ENCODE measurements at places on chromosomes 6 and 20. TPM values are rescaled to one million over a fixed set of nuclear protein-coding genes. Genes with fewer than 3 reads are reported as not detected.

VARS2 gene
- 10.3 TPM for polyA plus RNA-seq

C4B gene
- polyA plus RNA-seq = 142 TPM

- no peak for DNase-seq
Measured at GRCh38 chr6:43428112-43428570, 800 bp downstream of the ABCC10 start.

DNA sequence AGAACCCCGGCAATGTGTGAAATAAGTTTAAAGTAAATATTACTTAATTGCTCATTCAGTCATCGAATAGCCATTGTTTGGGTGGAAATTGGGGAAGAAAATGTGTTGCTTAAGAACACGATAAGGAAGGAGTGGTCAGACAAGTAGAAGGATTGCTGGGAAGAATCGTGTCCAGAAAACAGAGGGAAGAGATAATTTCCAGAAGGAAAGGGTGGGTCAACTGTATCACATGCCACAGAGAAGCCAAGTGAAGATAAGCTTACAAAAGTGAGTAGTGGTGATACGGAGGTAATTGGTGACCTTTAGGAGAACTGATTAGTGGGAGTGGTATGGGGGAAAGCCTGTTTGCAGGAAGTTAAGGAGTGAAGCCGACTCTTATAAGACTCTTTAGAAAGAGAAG lies 306.2 kb downstream of the SOX4 start:
- no peak for DNase-seq

DNA sequence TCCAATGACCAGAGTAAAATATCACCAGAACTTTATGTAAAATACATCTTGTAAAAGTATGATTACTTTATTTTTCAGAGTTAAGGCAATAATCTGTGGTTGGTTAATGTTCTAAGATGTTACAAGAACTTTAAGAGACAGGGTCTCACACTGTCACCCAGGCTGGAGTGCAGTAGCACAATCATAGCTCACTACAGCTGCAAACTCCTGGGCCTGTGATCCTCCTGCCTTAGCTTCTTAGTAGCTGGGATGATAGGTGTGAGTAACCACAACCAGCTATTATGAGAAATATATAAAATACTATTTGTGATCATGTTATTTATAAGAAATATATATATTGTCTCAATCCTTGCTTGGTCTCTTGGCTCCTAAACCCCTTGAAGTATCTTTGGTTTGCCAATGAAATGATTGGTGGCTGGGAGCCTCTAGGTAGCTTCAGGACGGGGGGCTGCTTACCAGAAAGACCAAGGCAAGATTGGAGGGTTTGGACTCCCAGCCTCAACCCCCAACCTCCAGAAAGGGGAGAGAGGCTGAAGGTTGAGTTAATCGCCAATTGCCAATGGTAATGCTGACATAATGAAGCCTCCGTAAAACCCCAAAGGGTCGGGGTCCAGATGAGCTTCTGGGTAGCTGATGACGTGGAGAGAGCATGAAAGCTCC lies 15.4 kb downstream of the SOD2 start:
- no peak for DNase-seq
